ENCODE measurements at places on chromosomes 7 and 10.

- DNase-seq = peak; percentile 1
Observed at GRCh38 chr10:124296121-124296812, 122.5 kb downstream of the OAT start.

- DNase-seq = no peak
Observed at GRCh38 chr10:126538439-126539135, 131.9 kb downstream of the C10orf90 start.

DNA sequence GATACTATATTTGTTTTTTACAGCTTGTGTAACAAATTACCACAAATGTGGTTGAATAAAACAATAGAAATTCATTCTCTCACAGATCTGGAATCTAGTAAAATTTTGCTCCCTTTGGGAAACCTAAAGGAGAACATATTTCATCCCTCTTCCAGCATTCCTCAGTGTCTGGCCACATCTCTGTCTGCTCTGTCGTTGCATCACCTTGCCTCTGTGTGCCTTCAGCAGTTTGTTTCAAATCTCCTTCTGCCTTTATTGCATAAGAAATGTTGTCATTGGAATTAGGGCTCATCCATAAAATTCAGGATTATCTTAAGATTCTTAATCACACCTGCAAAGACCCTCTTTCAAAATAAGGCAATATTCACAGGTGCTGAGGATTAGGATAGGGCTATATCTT, 14.5 kb downstream of the OR2A14 start:
- DNase-seq = no peak

DNA sequence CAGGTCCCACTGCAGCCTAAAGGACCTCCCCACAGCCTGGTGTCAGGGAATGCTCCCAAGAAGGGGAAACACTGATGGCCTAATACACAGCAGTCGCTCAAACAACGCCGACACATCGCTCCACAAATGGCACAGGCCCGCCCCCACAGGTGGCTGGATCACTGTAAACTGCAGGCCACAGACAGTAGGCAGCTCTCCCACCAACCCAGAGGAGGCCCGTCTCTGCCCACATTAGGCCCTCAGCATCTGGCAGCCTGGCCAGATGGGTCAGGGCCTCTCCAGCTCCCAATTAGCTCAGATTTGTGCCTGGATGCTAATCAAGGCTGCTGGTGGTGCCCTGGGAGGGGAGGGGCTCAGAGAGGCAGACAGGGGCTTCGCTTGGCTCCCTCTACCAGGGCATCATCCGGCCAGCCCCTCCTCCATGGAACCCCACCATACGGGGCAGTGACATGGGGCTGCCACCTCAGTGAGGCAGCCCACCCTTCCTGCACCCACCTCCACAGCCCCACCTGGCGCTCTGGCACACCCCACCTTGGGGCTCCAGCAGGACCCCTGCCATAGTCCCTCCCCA, 42.7 kb downstream of the CAMK2B start:
- DNase-seq = no peak

DNA sequence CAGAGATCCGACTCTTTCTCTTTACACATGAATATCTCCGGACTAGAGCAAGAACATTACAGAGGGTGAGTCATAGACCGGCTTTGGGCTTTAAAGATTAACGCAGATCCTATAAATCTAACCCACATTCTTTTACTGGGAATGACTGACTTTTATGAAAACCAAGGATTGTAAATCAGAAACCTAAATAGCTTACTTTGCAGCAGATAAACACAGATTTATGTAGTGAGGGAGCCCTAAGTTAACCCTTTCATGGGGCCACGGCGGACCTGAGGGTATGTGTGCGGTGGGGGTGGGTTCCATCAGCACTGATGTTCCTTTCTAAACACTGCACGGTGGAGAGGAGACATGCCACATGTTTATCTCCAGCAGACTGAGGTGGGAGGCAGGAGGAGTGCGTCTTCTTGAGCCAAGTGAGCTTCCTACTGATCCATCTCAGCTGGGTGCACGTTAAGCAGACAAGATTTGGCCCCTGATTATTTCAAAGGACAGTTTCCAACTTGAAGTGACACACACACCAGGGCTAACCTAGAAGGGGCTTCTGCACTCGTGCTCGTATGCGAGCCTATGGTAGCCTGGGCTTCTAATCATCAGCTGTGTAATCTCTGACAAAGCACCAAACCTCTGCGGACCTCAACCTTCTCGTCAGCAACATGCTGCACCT, 127.6 kb downstream of the WDR11 start:
- peak; percentile 83 for DNase-seq

DNA sequence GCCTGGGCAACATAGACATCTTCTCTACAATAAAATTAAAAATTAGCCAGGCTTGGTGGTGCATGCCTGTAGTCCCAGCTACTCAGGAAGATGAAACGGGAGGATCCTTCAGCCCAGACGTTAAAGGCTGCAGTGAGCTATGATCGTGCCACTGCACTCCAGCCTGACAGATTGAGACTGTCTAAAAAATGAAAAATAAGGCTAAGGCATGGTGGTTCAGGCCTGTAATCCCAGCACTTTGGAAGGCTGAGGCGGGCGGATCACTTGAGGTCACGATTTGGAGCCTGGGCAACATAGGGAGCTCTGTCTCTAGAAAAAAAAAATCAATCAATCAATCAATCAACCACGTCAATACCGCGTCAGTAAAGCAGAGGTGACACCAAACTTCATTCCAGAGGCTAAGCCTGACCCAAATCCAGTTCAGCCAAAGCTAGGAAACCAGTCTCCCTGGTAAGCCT, 31.1 kb downstream of the MRPS24 start:
- DNase-seq = no peak

GRCh38 chr10:21754410-21755011, 220.5 kb downstream of the MLLT10 start:
- DNase-seq = no peak

- no peak for DNase-seq
Observed at GRCh38 chr7:152351168-152351567, 84.6 kb downstream of the KMT2C start.

DNA sequence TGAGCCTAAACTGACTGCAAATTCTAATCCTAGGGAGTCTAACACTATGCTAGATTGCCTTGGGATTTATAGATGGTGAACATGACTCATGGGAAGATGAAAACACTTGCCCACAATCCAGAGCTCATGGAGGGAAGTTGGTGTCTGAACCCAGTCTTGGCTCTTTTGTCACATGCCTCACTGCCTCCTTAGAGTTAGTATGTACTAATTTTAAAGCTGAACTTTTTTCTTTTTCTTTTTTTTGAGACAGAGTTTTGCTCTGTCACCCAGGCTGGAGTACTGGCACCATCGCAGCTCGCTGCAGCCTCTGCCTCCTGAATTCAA, 14.4 kb downstream of the MRPL32 start:
- no peak for DNase-seq

DNA sequence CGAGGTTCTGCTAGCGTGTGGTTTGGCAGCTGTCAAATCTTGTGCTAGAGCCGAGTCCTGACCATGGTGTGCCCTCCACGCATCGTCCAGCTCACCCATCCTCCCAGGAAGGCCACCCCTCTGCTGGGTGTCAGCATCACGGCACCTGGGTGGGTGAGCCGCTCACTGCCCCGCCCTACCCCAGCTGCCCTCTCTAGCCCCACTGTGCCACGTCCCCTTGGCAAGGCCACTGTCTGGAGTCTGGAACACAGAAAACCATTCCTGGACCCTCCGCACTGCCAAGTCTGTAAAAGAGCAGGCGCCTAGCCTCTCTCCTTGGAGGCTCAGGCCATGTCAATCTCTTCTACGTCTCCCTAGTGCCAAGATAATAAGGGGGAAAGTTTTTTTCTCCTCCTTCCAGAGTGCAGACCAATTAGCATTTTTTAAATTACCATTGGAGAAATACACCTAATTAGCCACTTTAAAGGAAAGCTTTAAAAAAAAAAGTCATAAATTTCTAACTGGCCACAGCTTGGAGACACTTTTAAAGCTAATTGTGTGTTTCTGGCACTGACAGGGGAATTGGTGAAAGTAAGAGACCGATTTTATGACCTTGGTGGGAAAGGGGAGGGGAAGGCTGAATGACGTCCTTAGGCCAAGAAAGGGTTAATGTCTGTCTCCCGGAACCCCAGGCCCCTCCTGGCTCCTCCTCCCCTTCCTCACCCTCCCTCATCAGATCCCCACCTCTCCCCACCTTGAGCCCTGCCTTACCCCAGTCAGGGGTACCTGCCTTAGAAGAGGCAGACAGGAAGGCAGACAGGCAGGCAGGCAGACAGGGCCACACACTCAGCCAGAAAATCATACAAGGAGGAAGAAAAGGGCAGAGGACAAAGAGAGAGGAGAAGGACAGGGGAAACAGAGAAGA, 151.2 kb downstream of the PLXNA4 start:
- DNase-seq = no peak

DNA sequence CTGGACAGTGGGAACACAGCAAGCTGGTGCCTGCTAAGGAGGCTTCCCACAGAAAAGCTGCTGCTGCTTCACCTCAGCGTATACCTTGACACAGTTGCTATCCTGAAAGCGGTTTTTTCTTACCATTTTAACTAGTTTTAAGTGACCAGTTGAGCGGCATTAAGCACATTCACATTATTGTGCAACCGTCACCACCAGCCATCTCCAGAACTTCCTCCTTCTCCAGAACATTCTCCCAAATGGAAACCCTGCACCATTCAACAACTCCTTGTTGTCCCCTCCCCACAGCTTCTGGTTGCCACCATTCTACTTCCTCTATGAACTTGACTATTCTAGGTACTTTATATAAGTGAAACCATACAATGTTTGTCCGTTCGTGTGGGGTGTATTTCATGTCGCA, 169.9 kb downstream of the SNX10 start:
- no peak for DNase-seq

- DNase-seq = no peak
Observed at GRCh38 chr10:116312548-116312947, 11.7 kb upstream of the CCDC172 start.

GRCh38 chr10:12322583-12323131, 26.7 kb upstream of the CAMK1D start:
- DNase-seq = no peak

- no peak for DNase-seq
Observed at GRCh38 chr10:33335551-33335800, 1.0 kb upstream of the NRP1 start.

DNA sequence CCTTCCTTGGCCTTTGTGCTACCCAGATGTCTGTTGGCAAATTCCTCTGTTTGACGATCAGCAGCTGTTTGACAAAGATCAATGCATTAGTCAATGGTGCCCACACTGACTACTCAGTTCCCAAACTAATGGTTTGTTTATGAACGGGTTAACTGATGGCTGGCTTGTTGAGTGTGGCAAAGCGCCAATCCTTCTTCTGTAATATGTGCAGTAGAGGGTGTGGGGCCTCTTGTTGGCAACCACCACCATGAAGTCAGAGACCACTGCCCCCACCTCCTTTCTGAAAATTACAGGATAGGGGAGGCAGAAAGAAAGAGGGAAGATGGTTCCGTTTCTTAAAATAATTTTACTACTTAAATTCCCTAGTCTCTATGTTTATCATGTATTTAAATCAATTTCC, 2.6 kb upstream of the PLCE1 start:
- DNase-seq = no peak

- DNase-seq = no peak
Observed at GRCh38 chr10:93874309-93875031, 19.3 kb upstream of the SLC35G1 start.

DNA sequence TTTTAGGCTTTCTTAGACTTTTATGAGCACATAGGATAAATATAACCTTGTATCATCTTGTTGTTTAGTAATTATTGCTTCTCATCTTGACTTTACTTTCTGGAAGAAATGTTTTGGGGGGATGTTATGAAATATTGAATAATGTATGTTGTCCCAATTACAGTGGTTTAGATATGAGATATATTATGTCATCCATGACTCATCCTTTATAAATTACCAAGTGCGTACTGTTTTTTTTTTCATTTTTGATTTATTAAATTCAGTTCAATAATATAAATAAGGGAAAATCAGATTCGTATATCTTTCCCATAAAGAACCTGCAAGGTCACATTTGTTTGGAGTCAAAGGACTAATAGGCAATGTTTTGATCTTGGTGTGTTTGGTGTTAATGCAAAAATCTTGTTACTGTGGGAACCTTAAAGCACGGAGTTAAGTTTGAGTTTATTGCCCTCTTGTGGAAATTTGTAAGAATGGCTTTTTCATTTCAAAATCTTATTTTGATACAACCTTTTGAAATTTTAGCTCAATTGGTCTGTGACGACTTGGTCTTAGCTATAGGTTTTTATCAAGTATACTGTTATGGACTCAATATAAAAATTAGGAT, 108.6 kb downstream of the SRI start:
- peak; percentile 76 for DNase-seq

DNA sequence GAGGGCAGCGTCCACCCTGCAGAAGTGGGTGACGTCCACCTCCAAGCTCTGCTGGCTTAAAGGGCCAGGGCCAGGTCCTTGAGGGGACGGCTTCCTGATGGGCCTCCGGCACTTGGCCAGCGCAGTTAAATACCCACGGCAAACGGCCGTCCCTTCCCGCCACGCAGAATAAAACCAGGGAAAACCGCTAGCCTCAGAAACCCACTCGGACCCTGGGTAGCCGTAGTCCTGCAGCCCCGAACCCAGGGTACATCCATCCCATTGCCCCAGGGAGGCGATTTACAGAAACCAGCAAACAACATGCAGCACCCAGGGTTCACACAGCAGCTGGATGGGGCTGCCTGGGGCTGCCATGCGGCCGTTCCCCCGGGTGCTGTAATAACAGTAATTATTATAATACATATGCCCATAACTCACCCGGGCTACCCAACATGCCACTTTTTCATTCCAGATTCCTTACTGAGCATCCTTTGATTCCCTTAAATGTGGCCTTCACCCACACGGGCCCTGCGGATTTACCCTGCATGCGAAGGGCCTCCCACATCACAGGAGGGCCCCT, 81.5 kb upstream of the PDGFA start:
- DNase-seq = no peak

GRCh38 chr10:64708884-64709681, 1187.9 kb downstream of the REEP3 start:
- no peak for DNase-seq

- peak; percentile 63 for DNase-seq
Observed at GRCh38 chr7:4775848-4776623, 613 bp downstream of the AP5Z1 start.

DNA sequence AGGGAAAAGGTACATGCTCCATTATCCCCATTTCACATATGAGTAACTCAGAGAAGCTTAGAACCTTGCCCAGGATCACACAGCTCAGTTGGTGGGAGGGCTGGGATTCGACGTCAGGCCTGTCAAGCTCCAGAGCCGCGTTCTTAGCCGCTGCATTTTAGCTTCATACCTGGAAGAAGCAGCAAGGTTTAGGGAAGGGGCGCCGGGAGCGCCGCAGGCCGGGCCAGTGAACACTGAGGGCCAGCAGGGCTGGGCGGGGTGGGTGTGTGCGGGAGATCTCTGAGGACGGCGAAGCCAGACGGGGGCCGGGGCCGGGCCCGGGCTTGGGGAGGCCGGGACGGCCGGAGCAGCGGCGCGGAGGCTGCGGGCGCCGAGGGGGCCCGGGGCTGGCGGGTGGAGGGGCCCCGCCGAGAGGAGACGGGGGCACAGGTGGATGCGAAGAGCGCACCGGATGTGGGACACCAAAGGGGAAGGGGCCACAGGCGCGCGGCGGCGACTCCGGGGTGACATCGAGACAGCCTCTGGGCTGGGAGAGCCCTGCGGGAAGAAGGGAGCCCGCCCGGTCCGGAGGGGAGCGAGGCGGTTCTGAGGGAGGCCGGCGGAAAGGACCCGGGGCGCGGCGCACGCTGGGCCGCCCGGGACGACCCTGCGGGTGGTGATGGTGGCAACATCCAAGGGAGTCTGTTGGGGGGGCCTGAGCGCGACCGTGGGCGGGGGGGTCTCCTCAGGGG, 498 bp downstream of the NDST2 start:
- peak; percentile 29 for DNase-seq

- DNase-seq = no peak
Observed at GRCh38 chr7:26216049-26216448, 14.5 kb downstream of the CBX3 start.
